ENCODE measurements at places on chromosomes 11 and 22.

GRCh38 chr11:60858731-60859464 is 3.1 kb upstream of the PTGDR2 start:
- no peak for DNase-seq

GRCh38 chr22:49301398-49302149 is 526.1 kb downstream of the BRD1 start:
- no peak for DNase-seq

DNA sequence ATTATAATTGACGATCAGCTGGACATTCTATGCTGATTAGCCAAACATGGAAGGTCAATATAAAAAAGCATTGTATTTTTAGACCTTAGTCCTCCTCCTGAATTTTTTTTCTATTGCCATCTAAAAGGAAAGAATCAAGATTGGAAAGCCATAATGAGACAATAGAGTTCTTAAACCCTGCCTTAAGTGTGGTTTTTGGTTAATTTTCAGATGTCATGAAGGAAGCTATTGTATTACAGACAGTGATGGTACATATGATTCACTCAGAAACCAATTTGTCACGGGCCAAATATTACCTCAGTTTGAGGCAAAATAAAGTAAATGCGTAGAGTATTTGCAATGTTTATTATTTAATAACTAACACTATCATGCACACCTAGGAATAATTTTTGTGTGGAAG is 1164.0 kb upstream of the RAG2 start:
- DNase-seq: no peak

GRCh38 chr11:66868082-66868725 is 11.3 kb downstream of the LRFN4 start:
- no peak for DNase-seq

- no peak for DNase-seq
These were observed 125.2 kb upstream of the SNX19 start for GRCh38 chr11:131041331-131042040.

DNA sequence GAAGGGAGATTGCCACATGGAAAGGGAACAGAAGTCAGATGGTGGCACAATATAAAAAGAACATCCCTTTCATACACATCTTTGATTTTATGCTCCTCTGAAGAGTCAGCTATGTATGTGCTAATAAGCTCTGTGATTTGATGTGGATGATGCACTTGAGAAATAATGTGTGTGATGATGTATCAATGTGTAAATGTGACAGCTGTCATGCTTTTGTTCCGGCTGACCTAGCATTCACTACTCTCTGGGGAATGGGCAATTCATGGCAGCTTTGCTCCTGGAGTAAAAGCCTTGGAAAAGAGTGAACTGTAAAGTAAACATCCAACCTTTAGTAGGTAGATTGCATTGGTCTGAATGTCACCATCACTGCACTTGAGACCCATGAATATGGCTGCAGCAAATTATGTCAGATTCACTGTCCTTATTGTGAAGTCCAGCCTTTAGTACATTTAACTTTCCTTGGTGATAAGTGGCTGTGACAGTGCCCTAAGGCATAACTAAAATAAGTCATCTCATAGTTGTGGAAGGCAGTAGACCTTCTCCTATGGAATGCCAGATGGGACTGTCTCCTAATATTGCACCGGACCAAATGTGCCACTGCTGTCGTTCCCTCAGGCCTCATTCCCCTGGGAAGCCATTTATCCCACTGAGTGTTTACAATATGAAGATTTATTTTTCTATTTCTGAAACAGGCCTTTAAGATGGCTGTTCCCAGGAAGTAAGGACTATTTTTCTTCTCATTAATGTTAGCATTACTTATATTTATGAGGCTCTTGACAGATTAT is 178.2 kb upstream of the CCDC90B start:
- DNase-seq: no peak

DNA sequence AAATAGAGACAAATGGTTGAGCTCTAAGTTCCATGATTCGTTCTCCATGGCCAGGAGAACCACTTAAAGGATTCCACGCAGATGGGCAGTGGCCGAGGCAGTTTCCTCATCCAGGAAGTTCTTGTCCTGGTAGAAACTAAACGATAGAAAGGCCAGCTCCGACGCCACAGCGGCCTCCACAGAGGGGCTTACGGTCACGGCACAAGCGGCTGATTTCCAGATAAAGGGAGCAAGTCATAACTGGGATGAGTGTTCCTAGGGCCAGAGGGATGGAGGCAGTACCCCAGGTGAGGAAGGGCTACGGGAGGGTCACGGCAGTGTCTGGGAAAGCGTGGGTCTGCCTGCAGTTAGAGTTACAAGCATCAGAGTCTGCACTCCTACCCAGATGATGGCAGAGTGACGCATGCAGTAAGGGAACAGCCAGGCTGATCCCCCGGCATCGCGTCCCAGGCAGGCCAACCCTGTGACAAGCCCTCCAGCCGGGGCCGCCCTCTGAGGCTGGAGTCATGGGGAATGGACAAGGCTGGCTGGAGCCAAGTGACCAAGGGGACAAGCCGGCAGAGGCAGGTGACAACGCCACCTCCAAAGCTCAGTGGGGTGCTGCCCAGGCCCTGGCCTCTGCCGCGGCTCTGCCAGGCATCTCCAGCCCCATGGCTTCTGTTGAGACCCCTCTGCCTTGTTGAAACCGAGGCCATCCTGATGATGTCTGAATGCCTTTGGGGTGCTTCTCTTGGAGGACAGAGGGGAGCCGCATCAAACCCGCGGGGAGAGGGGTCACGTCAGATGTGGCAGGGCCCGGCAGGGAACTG is 475.1 kb downstream of the BRD1 start:
- no peak for DNase-seq

DNA sequence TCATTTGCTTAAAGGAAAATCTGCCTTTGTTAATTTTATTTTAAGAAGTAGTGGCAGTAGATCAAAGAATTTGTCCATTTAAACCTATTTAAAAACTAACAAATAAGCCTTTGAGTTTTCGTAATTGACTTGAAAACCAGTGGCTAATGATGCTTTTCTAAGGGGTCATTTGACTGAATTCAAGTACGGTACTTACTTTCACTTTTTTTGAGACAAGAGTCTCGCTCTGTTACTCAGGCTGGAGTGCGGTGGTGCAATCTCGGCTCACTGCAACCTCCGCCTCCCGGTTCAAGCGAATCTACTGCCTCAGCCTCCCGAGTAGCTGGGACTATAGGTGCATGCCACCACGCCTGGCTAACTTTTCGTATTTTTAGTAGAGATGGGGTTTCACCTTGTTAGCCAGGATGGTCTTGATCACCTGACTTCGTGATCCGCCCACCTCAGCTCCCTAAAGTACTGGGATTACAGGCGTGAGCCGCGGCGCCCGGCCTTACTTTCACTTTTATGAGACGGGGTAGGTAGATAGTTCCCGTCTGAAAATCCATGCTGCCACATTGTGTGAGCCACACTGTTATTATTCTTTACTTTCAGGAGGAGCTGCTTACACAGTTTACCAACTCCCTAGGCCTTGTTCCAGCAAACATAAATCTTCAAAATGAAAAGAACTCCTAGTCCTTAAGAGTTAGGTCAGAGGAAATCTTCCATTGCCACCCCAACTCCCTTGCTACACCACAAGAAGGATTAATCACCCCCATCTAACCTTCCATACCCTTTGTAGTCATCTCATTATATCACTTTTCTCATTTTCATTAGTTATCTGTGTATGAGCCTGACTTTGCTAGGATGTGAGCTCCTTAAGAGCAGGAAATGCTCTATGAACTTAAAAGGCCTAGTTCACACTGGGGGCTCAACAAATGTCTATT is 926.6 kb upstream of the CCDC90B start:
- DNase-seq: no peak

Data from SW480 (cell line).